Hypothalamus (tissue), 51 donors: ENCODE measurements at places on chromosomes 2 and 18.

- no peak for DNase-seq
Observed at GRCh38 chr18:42137693-42138375, 182.8 kb downstream of the PIK3C3 start.

DNA sequence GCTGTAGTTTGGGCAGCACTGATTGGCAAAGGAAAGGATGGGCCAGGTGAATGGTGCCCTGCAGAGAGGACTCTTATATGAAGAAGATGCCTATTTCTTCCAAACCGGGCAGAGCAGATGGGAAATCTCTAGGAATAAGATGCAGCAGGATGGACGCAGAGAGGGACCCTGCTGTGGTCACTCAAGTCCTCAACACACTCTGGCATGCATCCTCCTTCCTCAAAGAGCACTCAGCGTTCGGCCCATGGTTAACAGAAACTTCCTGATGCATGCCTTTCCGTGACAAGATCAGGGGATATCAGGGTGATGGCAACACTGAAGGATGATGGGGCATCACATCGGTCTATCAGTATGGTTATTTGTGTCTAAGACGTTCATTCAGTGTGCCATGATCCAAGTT lies 232.7 kb downstream of the TTC32 start:
- DNase-seq: no peak

GRCh38 chr2:240586919-240587800 lies 626 bp downstream of the CAPN10 start:
- no peak for DNase-seq

- DNase-seq: no peak
Observed at GRCh38 chr2:8094526-8094925, 587.3 kb upstream of the ID2 start.

- DNase-seq: no peak
Observed at GRCh38 chr2:117885308-117885707, 70.8 kb downstream of the DDX18 start.

- DNase-seq: no peak
Observed at GRCh38 chr18:79615091-79615490, 64.5 kb upstream of the CTDP1 start.

DNA sequence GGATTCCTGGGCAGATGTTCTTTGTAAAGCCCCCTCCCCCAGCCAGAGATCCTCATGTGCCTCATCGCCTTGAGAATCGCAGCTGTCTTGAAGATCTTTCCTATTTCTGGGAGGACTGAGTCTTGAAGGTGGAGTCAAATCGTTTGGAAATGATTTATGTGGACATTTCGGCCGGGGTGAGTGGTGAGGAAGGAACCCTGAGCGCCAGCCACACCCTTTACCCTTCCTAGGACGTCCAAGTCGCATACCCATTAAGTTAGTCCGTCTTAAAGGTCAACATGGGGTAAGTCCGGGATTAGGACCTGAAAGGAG lies 84.9 kb upstream of the ZCCHC2 start:
- DNase-seq: no peak

DNA sequence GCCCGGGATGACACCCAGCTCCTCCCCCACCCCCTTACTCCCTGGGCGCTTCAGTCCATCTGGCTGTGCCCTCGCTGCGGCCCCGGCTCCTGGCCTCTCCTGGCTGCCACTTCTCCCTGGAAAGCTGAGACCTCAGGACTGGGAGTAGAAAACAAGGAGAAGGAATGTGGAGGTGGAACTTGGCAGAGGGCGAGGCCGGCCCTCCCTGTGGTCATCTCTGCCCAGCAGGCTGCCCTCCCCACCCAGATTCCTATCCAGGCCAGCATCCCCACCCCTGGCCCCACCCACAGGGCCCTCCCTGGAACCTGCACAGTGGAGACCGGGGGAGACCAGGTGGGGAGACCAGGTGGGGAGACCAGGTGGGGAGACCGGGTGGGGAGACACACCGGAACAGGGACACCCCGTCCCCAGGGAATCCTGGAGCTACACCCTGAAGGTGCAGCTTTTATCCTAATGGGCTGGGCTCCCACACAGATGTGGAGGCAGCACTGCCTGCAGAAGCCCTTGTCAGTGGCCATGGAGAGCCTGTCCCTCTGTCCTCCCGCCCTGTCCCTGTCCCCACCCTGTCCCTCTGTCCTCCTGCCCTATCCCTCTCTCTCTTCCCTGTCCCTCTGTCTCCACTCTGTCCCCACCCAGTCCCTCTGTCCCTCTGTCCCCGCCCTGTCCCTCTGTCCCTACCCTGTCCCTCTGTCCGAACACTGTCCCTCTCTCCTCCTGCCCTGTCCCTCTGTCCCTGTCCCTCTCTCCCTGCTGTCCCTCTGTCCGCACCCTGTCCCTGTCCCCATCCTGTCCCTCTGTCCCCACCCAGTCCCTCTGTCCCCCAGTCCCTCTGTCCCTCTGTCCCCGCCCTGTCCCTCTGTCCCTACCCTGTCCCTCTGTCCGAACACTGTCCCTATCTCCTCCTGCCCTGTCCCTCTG lies 157.1 kb downstream of the PXDN start:
- no peak for DNase-seq

DNA sequence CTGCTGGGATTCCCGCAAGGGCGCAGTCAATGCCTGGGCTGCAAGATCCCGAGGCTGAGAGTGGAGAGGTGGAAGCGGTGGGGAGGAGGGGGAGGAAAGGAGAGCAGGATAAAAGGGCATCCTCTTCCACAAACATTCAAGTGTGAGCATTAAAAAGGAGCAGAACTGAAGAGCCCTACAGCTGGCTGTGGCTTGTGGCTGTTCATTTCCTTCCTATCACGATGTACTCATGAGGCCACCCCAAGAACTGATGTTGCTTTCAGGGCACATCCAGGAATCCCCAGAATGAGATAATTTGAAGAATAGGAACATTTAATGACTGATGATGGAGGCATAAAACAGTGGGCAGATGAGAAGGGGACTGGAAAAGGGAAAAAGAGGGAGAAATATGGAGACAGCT lies 230.8 kb upstream of the SMIM21 start:
- DNase-seq: no peak

DNA sequence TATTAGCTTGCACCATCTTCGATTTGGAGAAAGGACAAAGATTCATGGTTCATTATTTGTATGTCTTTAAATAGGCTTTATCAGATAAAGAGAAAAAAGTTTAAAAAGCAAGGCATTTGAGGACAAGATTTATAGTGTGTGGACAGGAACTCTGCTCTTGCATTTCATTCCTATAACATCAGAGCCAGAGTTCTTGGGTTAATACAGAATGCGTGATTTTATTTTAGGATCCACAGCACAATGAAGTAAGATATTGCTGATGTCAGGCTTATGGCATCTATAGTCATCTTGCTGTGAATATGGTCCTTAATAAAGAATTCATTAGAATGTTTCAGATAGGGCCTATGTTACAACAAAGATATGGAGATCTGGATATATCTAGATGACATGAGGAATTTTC lies 19.7 kb downstream of the RASGRP3 start:
- no peak for DNase-seq

- peak; percentile 48 for DNase-seq
Observed at GRCh38 chr2:26562811-26563645, 78.1 kb downstream of the CIB4 start.

GRCh38 chr2:61631321-61631720 lies 93.2 kb upstream of the XPO1 start:
- no peak for DNase-seq

GRCh38 chr2:233240897-233241296 lies 10.6 kb upstream of the ATG16L1 start:
- DNase-seq: no peak

DNA sequence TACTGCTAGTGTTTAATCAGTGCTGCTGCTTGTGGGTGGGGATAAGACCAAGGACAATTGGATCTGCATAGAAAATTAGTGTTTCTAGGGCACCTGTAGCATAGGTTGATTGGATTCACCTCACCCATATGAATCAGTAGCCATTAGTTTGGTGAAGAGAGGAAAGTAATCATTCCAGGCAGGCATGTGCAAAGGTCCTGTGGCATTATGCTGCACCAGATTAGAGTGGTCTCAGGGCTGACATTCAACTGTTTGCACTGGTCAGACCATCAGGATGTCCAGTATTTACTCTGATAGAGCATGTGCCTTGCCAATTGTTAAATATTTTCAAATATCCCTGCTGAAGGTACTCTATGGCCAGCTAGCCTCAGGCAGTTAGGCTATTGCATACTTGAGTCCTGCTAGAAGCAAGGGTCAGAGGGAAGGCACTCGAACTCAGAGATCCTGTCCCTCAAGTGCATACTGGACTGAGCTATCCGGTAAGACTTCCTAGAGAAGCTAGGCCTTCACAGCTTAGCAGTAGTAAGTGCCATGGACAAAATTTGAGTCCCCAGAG lies 64.7 kb downstream of the SKA1 start:
- no peak for DNase-seq

GRCh38 chr18:13361431-13361830 lies 142.9 kb downstream of the LDLRAD4 start:
- DNase-seq: no peak

GRCh38 chr2:217125014-217125413 lies 265.1 kb upstream of the TNP1 start:
- DNase-seq: no peak

DNA sequence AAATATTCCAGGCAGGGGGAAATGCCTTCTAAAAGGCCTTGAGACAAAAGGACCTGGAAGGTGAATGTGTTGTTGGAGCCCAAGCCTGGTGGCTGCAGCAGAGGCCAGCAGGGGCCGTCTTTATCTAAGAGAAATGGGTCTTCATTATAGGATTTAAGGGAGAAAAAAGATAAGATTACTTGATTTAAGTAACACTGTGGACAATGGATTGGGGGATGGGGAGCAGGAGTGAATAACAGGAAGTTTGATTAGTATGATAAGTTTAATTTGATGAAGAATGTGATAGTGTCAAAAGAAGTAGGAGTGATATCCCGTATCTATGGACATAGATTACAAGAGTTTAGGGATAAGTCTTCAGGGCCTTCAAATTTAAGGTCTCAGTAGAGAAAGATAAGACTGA lies 64.2 kb downstream of the WDR75 start:
- DNase-seq: no peak

DNA sequence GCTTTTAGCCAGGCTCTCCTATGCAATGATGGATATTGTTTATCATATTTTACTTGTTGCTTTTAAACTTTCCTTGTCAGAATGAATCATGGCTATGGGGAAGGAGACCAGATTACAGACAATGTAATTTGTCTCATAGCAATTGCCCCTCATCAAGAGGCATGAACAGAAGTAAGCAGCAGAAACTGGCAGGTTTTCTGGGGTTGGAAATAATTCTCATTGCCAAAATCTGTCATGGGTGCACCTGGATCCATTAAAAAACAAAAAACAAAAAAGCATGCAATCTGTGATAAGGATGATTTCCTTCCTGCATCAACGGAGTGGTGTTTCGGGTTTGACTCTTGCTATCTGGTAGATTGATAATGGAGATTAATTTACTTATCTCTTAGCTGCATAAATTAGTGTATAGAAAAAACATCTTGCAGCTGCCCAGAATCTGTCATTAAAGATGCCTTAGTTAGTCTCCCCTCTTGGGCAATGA lies 419.6 kb downstream of the SOX11 start:
- no peak for DNase-seq

GRCh38 chr18:36843784-36844183 lies 14.9 kb downstream of the KIAA1328 start:
- DNase-seq: no peak

DNA sequence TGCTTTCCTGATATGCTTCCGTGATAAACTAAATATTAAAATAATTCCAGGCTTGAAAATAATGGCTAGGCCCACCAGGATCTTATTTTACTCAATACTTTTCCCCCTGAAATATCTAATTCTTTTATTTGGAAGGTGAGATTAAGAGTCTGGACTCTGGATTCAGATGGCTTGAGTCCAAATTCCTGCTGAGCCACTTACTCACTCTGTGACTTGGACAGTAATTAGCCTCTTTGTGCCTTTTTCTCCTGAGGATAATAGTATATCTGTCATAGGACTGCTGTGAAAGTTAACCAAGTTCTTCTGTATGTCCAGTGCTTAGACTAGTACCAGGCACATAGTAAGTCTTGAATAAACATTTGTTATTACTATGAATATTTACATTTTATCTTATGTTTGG lies 127.3 kb upstream of the ERBB4 start:
- DNase-seq: no peak

- no peak for DNase-seq
Observed at GRCh38 chr18:51132256-51132935, 65.1 kb downstream of the MEX3C start.

DNA sequence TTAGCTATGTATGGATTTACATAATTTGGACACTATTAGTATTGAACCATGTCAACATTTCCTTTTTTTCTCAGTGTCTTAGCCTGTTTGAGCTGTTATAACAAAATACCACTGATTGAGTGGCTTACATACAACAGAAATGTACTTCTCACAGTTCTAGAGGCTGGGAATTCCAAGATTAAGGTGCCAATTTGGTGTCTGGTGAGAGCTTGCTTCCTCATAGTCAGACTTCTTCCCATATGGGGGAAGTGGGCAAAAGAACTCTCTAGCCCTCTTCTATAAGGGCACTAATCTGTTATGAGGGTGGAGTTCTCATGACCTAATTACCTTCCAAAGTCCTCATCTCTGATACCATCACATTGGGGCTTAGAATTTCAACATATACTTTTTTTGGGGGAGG lies 12.6 kb downstream of the ZNF804A start:
- DNase-seq: no peak

DNA sequence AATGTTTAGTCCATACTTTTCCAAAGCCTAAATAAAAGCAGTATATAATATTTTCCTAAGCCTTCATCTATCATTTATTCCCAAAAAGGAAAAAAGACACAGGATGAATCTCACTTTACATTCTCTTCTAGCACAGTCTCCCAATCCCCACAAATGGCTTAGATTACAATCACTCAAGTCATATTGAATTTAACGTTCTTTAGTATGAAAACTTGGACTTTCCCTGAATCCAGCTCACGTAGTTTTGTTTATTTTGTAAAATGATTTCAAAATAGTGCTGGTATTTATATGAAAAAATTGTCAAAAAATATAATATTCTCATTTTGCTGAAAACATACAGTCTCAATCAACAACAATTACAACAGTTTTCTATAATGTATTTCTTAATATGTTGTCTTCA lies 137.7 kb upstream of the CCDC150 start:
- no peak for DNase-seq

- DNase-seq: no peak
Observed at GRCh38 chr2:3403587-3404334, 24.3 kb downstream of the TRAPPC12 start.

GRCh38 chr18:79590191-79591031 lies 89.2 kb upstream of the CTDP1 start:
- no peak for DNase-seq

DNA sequence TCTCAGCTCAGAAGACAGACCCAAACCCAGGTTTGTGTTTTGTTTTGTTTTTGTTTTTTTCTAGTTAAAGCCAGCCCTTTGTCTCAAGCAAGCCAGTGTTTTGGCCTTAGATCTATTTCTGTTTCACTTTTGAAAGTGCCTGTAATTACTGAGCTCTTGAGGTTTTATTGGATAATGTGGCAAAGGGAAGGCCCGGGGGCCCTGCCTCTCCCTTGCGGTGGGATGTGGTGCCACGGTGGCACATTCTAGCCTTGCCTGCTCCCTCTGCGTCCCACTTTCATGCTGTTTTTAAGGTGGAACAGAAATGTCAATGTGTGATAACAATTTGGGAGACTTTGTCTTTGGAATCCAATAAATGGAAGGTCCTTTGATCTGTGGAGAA lies 2.5 kb downstream of the HPCAL1 start:
- DNase-seq: no peak
